CD4-positive, alpha-beta memory T cell (primary cell): ENCODE measurements at places on chromosomes 7 and 10.
A peak's percentile ranks its signal among the peaks of the same experiment; 100 is the strongest.

DNA sequence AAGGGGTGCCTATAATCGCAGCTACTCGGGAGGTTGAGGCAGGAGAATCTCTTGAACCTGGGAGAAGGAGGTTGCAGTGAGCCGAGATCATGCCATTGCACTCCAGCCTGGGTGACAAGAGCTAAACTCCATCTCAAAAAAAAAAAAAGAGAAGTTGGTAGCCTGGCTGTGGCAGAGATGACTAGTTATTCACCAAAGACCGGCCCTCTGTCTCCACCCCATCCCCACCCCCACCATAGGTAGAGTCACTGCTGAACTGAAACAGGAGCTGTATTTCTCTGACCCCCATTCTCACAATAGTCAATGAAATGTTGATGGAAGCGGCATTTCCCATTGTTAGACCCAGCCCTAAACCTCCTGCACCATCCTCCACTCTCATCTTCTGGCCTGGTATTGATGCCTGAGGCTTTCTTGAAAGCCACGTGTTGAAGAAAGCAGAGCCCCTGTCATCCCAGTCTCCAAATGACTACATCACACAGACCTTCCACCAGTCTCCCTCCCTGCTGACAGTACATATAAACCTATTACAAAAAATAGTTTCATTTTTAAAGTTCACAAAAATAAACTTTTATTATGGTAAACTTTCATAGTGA lies 9.4 kb upstream of the PIK3CG start:
- no peak for DNase-seq

GRCh38 chr10:53357587-53357986 lies 585.0 kb upstream of the MBL2 start:
- no peak for DNase-seq

- DNase-seq: no peak
Measured at GRCh38 chr7:77321300-77321699, 94.8 kb downstream of the GSAP start.

DNA sequence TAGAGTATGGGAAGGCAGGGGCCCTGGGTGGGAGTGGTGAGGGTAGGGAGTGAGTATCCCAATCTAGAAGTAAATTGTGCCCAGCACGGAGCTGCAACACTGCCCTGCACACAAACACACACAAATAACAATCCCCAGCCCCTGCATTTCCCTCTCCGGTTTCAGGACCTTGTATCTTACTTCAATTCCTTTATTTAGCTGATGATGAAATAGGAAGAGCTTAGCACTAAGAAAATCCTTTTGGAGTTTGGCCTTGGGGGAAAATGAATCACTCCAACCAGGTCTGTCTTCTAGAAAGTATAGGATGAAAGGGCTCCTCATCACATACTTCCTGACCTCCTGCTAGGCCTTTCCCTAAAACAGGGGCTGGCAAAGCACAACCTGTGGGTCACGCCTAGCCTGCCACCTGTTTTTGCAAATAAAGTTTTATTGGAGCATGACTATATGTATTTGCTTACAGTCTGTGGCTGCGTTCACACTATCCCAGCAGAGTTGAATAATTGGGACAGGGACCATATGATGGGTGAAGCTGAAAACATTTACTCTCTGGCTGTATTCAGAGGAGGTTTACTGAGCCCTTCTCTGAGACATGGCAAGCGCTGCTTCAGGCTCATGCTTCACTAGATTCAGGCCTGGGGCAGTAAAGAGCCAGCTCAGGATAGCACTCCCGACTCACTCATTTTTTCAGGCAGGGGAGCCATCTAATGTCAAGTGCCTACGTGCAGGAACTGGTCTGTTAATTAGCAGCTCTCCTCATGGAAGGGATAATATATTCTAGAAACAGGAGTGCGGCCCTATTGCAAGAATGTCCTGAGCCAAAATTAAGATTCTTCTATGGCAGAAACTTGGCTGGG lies 111.0 kb downstream of the EGFR start:
- no peak for DNase-seq

DNA sequence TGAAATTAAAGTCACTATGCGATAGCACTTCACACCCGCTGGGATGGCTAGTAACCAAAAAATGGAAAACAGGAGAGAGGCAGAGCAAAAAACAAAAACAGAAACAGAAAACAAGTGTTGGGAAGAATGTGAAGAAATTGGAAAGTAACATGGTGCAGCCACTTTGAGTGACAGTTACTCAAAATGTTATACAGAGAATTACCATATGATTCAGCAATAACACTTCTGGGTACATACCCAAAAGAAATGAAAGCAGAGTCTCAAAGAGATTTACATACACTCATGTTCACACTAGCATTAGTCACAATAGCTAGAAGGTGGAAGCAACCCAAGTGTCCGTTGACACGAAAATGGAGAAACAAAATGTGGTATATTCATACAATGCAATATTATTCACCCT lies 88.6 kb upstream of the KCNIP2 start:
- no peak for DNase-seq

DNA sequence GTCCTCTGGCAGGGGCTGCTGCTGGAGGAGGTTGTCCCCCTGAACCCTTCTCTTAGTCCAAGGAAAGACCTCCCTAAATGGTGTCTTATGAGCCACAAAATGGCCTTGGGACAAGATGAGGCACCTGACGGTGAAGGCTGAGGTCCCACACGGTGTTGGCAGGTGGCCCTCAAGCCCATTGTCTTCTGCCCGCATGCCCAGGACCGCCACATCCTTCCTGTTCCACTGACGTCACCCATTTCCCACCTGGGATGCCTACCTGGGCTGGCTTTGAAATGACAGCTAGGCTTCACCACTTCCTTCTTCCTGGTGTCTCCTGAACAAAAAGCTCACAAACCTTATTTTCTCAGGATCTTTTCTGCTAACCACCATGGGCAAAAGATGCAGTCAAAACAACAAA lies 2.1 kb upstream of the DMBT1 start:
- peak; percentile 21 for DNase-seq

GRCh38 chr7:80488406-80488805 lies 23.5 kb downstream of the GNAT3 start:
- DNase-seq: no peak

GRCh38 chr7:77569514-77570232 lies 32.6 kb downstream of the PTPN12 start:
- DNase-seq: no peak

- DNase-seq: no peak
Measured at GRCh38 chr7:103919272-103919868, 70.1 kb downstream of the RELN start.

- peak; percentile 41 for DNase-seq
Measured at GRCh38 chr10:49518982-49519578, 19.8 kb downstream of the ERCC6 start.

DNA sequence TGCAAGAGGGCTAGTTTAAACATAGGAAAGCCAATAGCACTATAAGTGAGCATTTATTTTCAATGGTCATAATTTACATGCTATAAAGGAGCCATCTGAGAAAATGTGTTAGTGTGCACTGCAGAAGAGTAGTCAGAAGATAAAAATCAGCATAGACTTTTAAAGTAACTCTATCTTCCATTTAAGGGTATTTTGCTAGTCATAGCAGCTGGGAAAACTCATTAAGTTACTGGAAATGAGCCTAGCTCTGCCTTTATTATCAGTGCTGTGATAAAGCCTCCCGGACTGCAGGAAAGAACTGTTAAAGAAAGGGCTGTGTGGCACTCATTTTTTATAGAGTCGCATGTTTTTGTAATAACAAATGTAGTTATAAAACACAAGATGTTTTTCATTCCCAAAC lies 825.8 kb upstream of the POM121L12 start:
- no peak for DNase-seq

DNA sequence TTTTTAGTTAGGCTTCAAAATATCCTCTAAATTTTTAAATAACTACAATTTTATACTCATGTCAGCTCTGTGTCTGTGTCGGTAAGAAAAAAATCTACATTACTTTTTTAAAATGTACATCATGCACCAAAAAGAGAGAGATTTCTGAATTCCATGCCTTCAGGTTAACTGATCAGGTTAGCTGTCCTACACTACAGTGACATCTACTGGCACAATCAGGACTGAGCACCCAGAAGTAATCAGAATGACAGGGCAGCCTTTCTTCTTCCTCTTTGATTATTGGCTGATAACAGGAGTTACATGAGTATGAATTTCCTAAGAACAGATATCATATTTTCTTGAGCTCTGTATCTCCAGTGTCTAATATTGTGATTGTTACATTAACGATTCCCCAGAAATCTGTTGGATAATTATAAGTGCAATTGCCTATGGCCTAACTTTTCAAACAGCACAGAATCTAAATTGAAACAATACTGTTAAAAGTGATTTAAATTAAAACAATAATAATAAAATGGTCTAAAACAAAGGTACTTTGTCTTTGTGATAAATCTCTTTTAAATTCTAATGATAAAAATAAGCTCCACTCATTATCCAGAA lies 41.8 kb upstream of the HYCC1 start:
- peak; percentile 66 for DNase-seq

DNA sequence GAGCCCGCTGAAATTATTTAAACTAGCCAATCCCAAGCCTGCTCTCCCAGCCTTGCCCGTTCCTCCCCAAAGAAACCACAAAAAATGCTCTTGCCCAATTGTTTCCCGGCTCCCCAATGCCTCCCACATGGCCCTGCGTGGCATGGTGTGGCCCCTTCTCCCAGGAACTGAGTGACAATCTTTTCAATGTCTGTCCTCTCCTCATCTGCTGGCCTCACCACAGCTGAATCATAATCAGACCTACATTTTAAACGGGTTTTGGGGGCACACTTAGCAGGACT lies 201.5 kb downstream of the PRPF18 start:
- no peak for DNase-seq

DNA sequence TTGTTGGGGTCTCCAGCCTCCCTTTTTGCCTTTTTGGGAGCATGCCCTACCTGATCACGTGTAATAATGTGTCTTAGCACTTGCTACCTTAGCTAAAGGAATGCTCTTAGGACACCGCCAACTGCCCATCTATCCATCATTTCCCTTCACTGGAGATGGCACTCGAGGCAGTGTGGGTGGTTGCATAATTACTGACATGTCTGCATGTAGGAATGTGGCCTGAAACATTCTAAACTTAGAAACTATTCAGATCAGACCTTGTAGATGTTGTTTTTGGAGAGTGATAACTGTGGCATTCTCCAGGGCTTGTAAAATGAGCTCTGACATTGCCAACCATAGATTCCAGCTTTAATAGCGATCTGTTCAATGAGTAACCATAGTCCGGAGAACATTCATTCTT lies 365.8 kb downstream of the BBS9 start:
- no peak for DNase-seq

DNA sequence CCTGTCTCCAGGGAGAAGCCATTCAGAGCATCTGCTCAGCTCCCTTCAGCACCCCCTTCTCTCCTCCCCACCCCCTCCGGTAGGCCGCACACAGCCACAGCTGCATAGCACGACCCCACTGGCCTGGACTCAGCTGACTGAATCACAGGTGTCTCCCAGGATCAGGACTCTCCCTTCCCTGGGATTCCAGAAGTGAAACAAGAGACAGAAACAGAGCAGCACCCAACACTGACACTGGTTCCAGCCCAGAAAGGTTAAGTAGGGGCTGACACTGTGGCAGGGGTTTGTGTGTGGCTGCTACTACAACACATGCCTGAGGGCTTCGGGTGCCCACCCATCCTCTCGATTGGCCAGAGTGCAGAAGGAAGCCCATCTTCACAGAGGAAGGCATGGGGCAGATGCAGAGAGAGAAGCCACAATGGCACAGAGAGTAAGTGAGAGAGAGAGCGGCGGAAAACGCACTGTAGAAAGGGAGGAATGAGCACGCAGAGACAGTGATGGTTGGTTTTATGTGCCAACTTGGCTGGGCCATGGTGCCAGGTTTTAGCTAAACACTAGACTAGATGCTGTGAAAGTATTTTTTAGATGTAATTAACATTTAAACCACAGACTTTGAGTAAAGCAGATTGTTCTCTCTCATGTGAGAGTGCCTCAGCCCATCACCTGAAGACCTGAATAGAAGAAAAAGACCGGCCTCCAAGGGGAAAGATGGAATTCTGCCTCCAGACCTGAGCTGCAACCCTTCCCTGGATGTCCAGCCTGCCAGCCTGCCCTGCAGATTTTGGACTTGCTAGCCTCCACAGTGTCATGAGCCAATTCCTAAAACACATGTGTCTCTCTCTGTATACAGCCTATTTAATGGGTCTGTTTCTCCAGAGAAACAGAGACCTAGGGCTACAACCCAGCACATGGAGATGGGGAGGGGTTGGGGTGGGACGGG lies 107.5 kb downstream of the GRB10 start:
- DNase-seq: no peak

- DNase-seq: no peak
Measured at GRCh38 chr10:132511121-132512051, 26.2 kb upstream of the INPP5A start.

- no peak for DNase-seq
Measured at GRCh38 chr7:111556977-111557376, 5.3 kb downstream of the IMMP2L start.

- peak; percentile 84 for DNase-seq
Measured at GRCh38 chr10:32958085-32959005, at the start of gene ITGB1. Gene ITGB1 (minus strand): TSS chr10:32958230. CDS start chr10:32935558, 22,672 bp downstream.

GRCh38 chr10:112753961-112754411 lies 196.1 kb upstream of the TCF7L2 start:
- DNase-seq: no peak

DNA sequence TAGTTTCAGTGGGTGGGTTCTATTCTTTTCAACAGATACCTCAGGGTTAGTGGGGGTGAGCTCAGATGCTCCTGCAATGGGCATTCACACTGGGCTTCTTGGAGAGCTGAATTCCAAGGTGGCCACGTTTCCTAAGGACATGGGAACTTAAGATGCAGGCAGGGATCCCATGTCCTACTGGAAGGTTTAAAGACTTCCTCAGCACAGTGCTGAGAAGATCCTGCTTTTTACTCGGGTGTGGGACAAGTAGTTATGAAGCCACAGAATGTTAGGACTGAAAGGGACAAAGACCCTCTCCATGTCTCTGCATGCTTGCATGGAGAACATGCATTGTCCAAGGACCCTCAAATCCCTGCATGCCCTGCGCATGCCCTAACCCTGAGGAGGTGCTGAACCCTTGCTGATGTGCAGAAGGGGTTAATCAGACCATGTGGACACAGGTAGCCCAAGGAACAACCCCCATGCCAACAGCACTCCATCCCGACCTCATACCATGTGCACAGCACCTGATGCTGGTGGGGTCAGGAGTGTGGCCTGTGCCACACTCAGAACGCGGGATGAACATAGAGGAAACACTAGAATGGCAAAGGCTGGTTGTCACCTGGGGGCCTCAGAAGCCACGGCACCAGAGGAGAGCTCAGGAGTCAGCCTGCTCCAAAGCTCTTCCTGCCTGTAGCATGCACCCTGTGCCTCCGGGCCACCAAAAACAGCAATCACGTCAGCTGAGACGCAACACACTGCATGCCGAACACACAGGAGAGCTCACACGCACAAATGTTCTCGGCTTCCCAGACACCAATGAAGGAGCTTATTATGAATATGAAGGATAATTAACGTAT lies 15.2 kb downstream of the IL2RA start:
- no peak for DNase-seq
